WTC11 (cell line): ENCODE measurements at places on chromosomes 2 and 18. TPM values are rescaled to one million over a fixed set of nuclear protein-coding genes. Genes with fewer than 3 reads are reported as not detected.

GRCh38 chr2:85266146-85267041 lies 61.4 kb downstream of the TGOLN2 start:
- peak; percentile 85 for DNase-seq

- DNase-seq, result no peak
These were observed 221.1 kb upstream of the ATP5MC3 start for GRCh38 chr2:175402571-175402970.

DNA sequence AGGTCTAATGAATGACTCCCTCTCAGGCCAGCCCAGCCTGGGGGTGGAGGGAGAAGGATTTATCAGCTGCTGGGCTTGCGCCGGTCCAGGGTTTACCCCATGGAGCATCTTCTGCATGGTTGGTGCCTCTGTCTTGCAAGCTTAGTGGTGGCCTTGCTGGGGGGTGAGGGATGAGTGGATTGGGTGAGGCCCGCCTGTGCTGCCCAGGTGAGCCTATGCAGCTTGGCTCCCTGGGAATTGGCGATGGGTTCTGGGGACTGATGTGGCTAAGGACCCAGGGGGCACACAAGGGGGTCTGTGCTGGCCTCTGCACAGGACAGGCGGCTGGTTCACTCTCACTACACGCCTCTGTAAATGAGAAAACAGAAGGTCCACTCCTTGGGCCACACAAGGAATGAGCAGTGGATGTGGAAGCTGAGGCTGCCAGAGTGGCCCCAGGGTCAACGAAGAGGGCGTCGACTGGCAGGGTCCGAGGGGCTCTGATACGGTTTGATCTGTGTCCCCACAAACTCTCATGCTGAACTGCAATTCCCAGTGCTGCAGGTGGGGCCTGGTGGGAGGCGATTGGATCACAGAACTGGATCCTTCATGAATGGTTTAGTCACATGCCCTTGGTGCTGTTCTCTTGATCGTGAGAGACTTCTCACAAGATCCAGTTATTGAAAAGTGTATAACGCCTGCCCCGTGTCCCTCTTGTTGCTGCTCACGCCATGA lies 151.6 kb upstream of the HDAC4 start:
- no peak for DNase-seq

DNA sequence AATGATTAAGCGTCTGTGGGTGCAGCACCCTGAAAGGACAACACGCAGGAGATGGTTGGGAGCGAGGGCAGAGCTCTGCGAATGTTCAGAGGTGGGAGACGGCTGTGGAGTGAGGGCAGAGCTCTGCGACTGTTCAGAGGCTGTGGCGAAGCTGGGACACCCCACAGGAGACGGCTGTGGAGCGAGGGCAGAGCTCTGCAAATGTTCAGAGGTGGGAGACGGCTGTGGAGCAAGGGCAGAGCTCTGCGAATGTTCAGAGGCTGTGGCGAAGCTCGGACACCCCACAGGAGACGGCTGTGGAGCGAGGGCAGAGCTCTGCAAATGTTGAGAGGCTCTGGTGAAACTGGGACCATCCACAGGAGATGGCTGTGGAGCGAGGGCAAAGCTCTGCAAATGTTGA lies 40.0 kb upstream of the SNTG2 start:
- no peak for DNase-seq

DNA sequence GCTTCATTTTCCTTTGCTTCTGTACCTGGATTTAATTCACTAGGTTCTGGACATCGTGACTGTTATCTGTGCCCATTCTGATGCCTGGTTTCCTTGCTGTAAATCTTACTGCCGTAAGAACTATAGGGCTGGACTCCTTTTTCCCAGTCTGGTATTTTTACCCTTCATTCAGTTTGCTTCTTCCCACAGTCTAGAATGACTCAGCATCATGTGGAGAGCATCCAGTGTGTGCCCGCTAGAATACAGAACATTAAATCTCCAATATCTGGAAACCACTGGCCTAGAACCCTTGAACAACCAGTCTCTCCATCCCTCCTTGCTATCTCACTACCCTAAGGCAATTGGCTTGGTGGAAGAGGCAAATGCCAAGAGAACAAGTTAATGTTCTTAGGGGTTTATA lies 1075.4 kb upstream of the ZEB2 start:
- DNase-seq, result no peak

- DNase-seq, result no peak
These were observed 66.4 kb downstream of the PAX3 start for GRCh38 chr2:222232372-222232771.

DNA sequence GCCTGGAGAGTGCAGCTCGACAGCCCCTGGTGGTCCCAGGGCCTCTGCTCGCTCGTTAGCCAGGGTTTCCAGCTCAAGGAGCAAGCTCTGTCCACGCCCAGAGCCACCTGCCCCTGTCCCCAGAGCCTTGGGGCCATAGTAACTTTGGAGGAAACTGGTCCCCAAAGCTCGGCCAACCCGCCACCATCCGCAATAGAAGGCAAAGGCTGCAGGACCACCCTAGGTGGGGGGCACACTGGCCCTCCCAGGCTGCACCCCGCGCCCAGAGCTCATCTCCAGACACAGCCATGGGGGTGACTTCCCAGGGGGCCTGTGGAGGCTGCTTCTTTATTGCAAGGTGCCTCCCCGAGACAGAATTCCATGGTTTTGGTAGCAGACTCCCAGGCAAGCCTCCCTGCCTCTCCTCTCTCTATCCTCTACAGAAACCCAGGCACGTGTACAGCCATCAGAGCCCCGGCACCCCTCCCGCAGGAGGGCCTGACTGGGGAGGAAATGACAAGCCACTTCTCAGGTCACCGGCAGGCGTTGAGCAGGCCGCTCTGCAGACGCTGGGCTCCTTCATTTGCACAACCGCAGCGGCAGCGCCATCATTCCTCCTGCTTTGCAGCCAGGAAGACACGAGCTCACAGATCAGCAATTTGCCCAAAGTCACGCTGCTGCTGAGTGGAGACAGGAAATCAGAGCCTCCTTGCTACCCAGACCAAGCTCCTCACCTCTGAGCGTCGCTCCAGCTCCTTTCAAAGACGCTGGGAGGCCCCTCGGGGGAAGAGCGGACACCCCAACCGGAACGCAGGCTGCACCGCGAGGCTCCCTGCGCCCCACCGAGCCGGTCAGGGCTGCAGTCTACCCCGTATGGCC lies 80.2 kb downstream of the NDUFA10 start:
- DNase-seq, result no peak

DNA sequence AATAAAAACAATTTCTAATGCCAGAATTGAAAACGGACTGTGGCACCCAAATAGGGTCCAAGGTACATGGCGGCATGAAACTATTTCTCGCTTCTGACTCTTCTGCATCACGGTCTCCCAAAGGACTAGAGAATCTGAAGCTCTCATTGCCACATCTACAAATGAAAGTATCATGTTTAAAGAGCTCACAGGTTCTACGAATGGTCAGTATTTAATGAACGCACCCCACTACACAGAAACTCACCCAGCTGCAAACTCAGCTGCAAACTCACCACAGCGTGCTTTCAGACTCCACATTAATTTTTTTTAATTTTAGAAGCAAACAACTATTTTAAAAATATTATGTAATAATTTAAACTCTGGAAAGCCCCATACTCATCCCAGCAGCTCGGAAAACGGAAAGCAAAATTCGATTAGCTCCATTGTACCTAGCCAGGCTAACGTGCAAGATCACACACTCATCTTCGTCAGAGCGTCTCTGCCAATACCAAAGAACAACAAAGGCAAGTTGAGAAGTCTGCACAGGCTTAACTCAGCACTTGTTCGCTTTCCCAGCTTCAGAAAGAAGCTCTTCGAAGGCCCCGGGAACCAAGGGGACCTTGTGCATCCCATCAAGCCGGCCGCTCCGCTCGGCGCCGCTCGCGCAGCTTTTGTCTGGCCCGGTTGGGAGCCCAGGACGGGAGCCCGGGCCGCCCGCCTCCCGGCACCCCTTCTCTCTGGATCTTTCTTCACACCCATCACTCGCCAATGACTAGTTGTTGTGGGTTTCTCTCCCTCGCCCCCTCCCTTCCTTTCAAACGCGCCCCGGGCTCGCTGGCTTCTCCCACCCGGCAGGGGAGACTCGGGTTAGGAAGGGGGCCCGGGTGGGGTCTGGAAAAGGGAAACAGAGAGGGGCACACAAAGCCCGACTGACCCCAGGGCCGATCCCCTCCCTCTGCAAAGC lies 785 bp downstream of the CLASP1 start:
- DNase-seq, result peak; percentile 65

GRCh38 chr2:119482481-119483394 lies 41.5 kb downstream of the SCTR start:
- DNase-seq, result no peak

GRCh38 chr2:240782221-240782885 lies 37.7 kb downstream of the KIF1A start:
- DNase-seq, result no peak

GRCh38 chr2:42105330-42106256 lies 57.8 kb downstream of the PKDCC start:
- no peak for DNase-seq

DNA sequence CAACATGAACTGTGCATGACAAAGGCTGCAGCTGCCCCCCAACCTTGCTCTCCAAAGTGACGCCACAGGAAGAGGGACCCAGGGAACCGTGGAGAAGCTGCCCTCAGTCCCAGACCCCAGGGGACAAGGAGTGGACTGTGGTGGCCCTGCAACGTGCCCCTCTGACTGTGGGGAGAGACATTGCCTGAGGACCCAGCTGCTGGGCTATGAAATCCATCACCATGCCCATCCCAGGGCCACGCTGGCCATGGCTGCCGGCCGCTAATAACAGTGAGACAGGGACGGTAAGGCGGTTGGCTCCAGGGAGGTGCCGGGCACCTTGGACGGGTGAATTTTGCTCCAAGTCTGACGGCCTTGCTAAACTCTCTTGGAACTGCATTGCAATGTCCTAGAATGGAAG lies 211.3 kb upstream of the HDAC4 start:
- no peak for DNase-seq

DNA sequence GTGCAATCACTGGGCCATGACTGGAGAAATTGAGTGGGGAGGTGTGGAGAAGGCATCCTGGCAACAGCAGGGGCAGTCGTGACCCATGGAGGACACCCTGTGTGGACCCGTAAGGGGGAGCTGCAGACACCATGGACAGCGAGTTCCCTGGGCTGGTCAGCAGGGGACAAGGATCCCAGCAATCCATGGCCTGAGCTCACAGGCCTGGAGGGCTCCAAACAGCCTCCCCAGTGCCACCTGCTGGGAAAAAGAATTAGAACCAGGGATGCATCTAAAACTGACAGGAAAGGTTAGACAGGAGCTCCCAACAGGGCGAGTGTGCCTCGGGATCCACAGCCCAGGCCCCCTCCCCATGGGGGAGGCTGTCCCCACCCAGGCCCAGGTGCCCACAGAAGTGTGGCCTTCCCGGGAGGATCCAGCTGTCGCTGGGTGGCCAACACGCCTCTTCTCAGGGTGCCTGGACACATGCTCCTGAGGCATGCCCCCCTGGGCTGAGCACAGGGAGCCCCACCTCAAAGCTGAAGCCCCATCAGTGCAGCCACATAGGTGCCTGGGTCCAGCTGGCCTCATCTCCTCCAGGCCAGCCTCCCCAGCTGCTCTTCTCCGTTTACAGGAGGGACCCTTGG lies 20.5 kb upstream of the KIF1A start:
- DNase-seq, result peak; percentile 68

DNA sequence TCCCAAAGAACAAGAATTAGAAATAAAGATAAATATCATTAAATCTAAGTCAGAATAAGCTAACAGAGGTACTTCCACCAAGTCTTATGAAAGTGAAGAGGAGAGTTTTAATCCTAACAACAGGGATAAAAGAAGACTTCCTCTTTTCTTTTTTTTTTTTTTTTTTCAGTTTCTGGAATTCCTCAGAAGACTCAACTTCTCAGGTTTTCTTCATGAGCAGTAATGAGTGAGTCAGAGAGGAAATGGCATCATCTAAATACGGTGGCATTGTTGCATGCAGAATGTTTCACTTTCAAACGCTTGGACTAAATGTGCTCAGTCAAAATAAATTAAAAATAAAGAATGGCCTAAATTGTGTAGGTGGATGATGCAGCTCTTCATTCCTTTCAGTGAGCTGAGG lies 45.6 kb upstream of the ARHGAP15 start:
- no peak for DNase-seq

DNA sequence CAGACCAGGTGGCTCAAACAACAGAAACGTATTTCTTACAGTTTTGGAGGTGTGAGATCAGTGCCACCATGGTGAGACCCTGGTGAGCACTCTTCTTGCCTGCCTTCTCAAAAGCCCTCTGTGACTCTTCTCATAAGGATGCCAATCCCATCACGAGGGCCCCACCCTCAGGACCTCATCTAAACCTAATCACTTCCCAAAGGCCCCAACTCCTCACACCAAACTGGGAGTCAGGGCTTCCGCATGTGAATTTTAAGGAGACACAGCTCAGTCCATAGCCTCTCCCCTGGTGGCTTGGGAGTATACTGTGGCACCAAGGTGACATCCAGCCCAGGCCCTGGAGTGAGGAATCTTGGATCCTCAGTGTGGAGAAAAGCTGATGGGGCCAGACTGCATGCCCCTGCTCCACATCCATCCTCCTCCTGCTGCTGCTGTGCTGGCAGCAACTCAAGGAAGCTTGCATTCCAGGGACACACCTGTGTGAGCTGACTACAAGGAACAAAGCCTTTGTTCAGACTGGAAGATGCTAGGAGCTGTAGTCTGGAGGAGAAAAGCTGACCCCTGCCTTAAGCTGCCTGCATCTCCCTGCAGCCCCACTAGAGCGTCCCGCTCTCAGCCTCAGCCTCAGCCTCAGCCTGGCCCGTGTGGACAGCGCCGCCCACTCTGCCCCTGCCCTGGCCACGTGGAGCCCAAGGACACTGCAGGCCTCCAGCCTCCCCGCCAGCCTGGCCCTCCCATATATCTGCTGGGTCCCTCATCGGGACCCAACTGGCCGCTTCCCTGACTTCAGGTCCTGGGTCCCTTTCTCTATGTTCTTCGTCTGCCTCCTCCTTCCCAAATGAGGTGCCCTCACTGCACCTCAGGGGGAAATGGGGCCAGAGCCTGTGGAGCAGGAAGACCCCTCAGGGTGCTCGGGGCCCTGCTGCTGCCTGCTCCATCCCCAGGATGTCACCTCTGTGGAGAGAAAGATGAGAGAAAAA lies 87.8 kb upstream of the RAB6C start:
- DNase-seq, result no peak

- no peak for DNase-seq
These were observed 127.7 kb downstream of the LRATD1 start for GRCh38 chr2:14760169-14760568.

GRCh38 chr18:79399275-79400081 lies 3.7 kb downstream of the NFATC1 start:
- DNase-seq, result no peak

GRCh38 chr2:225086915-225087314 lies 44.6 kb upstream of the DOCK10 start:
- DNase-seq, result no peak

GRCh38 chr2:73243884-73244570 lies 9.9 kb downstream of the CCT7 start:
- no peak for DNase-seq

GRCh38 chr2:234212534-234212933 lies 162.0 kb downstream of the SPP2 start:
- DNase-seq, result no peak

GRCh38 chr2:78585871-78586270 lies 439.6 kb upstream of the REG3G start:
- DNase-seq, result no peak

- DNase-seq, result no peak
These were observed 58.8 kb downstream of the RNF144A start for GRCh38 chr2:6975988-6976387.

The MAL gene
- 0.22 to 0.39 TPM in 2 of 3 replicates, not detected in the other for total RNA-seq

The C2orf92 gene
- 5.2 to 7.9 TPM (median 6.9 TPM) in 3 replicates for total RNA-seq

The TXNDC2 gene
- 0.09 to 0.26 TPM (median 0.14 TPM) in 3 replicates for total RNA-seq

The NEB gene
- total RNA-seq, result 1.7 to 2.1 TPM (median 1.9 TPM) in 3 replicates

The RIT2 gene
- 0.64 to 1.5 TPM (median 1.4 TPM) in 3 replicates for total RNA-seq

The ADCYAP1 gene
- not detected in 3 replicates for total RNA-seq

The C2orf66 gene
- total RNA-seq, result not detected in 3 replicates

The NR4A2 gene
- total RNA-seq, result 0.66 to 0.69 TPM (median 0.66 TPM) in 3 replicates

The GCG gene
- 0.14 TPM in 1 of 3 replicates, not detected in the others for total RNA-seq

The UGT1A4 gene
- 0.14 to 0.22 TPM in 2 of 3 replicates, not detected in the other for total RNA-seq
